ENCODE measurements at places on chromosomes 2 and 18. TPM values are rescaled to one million over a fixed set of nuclear protein-coding genes. Genes with fewer than 3 reads are reported as not detected.

- DNase-seq: no peak
These were observed 339.8 kb downstream of the CYP26B1 start for GRCh38 chr2:71807581-71808451.

Gene RESP18
- total RNA-seq: not detected

DNA sequence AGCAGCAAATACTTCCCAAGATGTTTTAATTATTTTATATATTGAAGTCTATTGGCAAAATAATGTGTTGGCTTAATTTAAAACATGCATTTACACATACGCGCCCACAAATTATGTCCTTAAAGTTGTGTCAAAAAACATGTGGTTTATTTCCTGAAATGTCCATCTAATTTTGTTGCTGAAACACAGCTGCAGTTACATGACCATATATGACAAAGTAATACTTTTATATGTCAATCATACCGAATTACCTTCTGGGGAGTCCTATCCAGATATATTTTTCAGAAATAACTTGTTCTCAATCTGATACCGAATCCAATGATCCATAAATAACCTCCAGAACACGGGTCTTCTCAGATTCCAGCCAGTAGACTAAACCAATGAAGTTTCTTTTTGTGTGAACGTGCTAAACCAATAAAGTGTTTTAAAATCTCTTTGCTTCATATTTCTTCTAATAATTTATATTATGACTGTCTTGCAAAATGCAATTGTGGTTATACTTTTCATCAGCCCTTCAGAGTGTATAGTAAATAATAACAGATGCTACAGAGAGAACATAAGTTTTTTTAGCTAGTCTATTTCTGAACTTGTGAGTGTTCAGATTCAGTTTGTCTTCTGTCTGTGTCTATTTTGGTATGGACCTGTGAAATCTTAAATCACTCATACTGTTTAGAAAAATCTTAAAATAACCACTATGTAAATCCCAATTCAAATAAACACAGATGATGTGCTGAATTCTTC, 2.4 kb downstream of the SCG2 start:
- DNase-seq: no peak

GRCh38 chr2:165373278-165374010, 96.1 kb upstream of the CSRNP3 start:
- no peak for DNase-seq

GRCh38 chr2:235694721-235695601, 201.1 kb downstream of the AGAP1 start:
- DNase-seq: no peak

Gene ELOA2
- not detected for total RNA-seq

Gene EVX2
- total RNA-seq: not detected

Gene CPO
- total RNA-seq: not detected

Gene EVA1A
- 66.7 TPM for total RNA-seq

DNA sequence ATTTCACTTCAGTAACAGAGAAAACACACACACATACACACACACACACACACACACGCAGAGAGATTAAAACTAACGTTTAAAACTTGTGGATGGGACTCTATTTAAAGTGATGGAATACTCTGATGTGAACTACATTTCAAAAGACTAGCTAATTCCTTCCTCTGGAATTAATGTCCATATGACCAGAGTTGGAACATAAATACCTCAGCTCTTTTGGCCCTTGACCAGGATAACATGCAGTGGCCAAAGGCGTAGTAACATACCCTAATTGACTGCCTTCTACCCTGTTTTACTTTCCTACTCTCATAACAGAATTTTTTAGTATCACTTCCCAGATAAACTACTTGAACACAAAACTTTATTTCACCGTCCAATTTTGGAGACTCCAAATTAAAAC, 671.3 kb upstream of the CHAC2 start:
- DNase-seq: no peak

Gene NXPH2
- total RNA-seq: not detected

GRCh38 chr18:56393870-56394269, 244.5 kb downstream of the TXNL1 start:
- no peak for DNase-seq

DNA sequence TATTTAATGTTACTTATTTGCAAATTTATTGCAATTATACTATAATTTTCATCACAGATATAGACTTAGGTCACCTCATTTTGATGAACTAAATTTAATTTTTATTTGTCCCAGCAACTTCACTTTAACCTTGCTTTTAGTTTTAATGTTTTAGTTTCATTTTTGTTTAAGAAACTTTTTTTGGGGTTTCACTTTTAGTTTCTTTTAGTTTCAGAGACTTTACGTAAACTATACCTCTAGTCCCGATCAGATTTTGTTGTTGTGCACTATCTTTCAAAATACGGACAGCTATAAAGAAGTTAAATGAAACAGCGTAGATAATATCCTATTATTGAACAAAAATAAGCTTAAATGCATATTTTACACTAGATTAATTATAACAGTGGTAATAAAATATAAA, 460.5 kb downstream of the ERBB4 start:
- no peak for DNase-seq

DNA sequence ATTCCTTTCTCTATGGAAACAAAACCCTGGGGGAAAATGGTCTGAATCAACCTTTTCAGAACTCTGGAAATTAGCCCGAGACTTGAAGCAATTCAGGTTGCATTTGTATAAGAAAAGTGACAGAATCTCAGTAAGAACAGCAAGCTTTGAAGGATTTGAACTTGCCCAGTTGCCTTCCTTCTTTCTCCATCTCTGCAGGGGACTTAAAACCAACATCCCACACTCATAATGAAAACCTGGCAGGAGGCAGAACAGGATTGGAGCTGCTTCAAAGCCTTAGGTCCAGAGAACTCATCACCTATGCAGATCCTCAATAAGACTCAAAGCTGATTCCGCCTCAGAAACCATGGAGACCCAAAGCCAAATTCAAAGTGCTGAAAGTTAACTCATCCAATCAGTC, 790.5 kb upstream of the ID2 start:
- DNase-seq: no peak

GRCh38 chr18:73983970-73984369, 163.7 kb downstream of the FBXO15 start:
- no peak for DNase-seq

- DNase-seq: no peak
These were observed 73.8 kb downstream of the EML6 start for GRCh38 chr2:54797307-54797706.

DNA sequence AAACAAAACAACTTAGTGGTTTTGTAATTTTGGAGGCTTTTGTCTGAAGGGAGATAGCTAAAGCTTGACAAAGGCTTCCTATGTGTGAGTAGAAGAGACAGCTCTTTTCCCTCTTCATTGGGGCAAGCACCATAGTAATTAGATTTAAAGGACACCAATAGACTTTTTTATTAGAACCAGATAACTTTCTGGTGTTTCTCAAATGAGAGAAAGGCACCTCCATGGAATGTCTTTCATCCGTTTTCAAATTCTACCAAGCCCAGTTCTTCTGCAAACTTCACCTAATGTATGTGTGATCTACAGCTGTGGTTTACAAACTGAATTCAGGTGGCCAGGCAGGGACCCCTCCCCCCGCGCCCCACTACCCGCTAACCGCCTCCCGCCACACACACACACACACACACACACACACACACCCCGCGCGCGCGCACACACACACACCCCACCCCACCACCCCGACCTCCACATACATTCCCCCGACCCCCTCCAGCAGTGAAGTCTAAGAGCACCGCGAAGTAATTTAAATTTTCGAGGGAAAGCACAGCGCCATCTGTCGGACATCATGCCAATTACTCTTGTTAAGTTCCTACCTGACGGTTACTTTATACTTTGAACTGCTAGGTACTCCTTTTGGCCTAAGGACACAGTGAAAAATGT, 31.6 kb upstream of the PPP1R1C start:
- peak; percentile 87 for DNase-seq

Gene GALNT3
- total RNA-seq: 0.34 TPM
